ENCODE measurements at places on chromosomes 1 and 21.

GRCh38 chr1:41851589-41851988 is 67.1 kb downstream of the HIVEP3 start:
- no peak for DNase-seq

DNA sequence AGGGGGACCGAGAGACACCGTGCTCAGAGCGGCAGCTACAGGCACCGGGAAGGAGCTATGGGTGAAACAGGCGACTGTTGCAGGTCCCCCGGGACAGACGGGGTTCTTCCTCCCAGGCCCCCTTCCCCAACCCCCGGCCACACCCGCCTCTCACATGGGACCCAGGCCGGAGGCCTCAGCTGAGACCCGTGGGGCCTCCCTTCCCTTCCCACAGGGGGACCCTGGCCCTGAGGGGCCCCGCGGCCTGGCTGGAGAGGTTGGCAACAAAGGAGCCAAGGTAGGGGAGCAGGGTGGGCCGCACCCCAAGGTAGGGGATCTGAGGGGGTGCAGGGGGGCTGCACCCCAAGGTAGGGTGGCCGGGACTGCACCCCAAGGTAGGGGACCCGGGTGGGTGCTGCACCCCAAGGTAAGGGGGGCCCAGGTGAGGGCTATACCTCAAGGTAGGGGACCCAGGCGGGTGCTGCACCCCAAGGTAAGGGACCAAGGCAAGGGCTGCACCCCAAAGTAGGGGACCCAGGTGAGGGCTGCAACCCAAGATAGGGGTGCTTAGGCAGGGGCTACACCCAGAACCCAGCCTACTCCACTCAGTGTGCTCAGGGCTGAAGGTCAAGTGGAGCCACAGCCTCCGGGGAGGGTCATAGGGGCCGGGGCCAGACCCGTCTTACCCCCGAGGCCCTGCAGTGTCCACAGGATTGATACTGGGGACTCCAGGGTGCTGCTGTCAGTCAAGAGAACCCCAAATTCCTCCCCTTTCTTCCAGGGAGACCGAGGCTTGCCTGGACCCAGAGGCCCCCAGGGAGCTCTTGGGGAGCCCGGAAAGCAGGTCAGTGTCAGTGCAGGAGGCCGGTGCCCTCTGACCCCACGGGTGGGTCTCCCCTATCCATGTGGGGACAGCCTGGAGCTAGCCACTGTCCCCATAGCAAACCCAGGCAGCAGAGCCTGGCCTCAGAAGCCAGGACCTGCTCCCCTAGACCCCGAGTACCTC is 22.7 kb downstream of the COL6A2 start:
- DNase-seq: no peak

DNA sequence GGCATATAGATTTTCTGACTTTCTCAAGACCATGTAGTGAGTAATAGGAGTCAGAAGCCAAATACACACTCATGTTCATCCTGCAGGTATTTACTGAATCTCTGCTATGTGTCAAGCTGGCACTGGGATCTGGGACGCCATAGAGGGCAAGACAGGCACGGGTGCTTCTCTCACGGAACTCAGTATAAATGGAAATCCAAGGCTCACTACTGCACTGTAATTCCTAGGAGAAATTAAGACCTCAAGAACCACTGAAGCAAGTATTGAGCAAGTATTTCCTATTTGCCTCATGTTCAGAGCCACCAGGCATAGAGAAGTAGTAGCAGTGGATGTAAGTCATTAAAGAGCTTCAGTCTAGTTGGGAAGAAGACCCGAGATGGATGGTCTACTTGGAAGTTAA is 38.9 kb downstream of the EIF2D start:
- DNase-seq: no peak

DNA sequence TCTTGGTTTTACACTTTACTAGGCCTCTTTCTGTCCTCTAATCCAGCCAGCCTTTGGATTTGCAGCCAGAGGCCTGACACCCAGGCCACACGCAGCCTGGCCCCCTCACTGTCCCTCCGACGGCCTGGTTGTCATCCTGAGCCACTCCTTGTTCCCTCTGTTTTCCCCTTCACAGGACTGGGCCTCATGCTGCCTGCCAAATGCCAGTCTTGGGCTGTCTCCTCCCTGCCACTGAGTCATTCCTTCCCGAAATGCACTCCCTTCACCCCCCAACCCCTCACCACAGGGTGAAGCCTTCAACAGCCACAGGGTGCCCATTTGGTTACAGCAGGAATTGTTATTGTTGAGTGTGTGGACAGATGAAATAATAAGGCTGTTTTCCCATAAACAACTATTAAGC is 21.3 kb downstream of the ACOT11 start:
- no peak for DNase-seq

GRCh38 chr1:54095546-54096226 is 42.3 kb downstream of the TCEANC2 start:
- no peak for DNase-seq

DNA sequence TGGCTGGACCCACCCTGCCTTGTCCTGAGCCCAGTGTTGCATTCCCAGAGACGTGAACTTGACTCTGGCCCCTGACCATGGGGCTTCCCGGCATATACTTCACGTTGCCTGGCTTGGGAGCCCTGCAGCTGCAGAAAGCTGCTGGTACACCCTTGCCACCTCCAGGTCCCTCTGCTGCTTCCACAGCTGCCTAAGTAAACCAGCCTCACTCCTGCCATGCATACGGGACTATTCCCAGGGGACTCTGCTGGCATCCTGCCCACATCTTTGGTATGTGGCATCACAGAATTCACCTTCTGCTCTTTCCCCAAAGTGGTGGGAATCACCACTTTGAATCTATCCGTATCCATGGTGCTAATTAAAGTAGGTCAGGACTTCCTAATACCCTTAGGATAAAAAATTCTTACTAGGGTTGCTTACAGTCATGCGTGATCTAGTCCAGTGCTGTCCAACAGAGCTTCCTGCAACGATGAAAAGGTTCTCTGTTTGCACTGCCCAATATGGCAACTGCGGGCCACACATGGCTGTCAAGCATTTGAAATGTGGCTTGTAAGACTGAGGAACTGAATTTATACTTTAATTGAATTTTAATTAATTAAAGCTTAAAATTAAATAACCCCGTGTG is 203.0 kb downstream of the GRIK3 start:
- DNase-seq: no peak

DNA sequence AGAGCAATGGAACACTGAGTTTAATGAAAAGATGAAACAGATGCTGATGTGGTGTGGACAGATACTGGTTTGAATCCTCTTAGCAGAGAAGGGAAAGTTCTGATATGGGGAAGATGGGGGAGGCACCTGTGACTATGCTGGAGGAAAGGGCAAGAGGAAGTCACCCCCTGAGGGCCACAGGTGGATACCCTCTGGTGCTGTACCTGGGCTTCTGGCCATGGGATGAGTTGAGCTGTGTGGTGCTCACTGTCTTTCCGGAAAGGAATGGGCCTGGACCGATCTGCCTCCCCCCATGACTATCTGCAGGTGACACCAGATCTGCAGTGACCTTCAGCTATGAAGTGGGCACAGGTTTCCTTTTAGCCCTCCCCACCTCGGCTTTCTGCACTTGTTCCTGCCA is 52.4 kb downstream of the IER5 start:
- DNase-seq: no peak

- DNase-seq: no peak
These were observed 121.0 kb downstream of the MAGI3 start for GRCh38 chr1:113511269-113511668.

DNA sequence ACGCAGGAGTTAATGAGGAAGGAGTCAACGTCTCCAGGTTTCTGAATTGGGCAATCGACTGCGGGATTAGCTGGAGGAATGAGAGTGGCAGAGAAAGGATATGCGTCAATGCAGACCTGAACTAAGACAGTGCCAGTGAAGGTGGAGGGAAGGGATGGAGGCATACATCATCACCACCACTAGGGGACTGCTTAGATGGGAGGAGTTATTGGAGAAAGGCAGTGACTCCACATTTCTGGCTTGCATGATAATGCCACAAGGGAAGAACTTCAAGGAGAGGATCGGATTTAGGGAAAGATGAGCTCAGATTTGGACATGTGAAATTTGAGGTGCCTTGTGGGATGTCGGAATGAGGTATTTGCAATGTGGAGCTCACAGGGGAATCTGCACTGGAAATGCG is 17.5 kb downstream of the VASH2 start:
- DNase-seq: no peak

DNA sequence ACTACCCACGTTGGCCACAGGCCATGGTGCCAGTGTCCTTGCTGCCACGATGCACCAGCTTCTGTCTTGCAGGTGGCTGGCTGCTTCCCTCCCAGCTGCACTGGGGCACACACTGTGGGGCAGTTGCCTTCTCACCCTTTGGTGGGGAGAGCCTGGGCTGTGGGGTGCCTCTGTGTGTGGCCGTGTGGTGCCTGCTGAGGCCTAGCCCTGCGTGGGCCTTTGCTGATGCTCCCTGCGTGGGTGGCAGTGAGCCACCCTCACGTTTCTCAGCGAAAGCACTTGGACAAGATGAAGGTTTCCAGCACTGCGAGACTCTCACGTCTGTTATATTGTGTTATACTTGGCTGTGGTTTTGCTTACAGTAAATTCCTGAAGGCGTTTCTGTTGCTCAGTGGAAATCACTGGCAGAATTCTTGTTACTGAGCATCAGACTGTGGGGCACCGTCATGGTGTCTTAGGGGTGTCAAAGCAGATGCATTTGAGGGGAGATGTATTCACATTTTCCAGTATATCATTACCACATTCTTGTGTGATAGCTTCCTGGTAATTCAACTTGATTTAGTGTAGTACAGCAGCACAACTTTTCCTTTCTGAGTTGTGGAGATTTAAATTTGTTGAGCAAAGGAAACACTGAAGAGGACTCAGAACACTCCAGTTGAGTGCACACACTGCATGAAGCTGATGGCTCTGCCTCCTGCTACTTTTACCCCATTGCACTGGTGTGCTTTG is 124.7 kb downstream of the PCBP3 start:
- peak; percentile 36 for DNase-seq

- DNase-seq: no peak
These were observed 385.5 kb downstream of the SMYD3 start for GRCh38 chr1:246121533-246121932.

GRCh38 chr1:53061123-53061858 is 722 bp upstream of the PODN start:
- no peak for DNase-seq

DNA sequence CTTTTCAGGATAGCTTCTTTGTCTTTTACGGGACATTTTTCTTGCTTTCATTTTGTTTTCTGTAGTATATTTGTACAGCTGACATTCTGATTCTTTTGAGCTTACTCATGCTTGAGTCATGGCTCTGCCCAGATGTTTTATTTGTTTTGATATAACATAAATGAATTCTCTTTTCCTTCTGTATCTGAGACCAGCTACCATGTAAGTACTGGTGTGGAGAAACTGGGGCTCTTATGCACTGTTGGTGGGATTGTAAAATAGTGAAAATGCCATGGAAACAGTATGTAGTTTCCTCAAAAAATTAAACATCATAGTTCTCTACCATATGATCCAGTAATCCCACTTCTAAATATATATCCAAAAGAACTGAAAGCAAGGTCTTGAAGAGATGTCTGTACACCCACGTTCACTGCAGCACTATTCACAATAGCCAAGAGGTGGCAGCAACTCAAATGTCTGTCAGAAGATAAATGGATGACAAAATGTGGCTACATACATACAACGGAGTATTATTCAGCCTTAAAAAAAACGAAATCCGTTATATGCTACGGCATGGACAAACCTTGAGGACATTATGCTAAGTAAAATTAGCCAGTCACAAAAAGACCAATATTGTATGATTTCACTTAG is 61.4 kb downstream of the EIF2B3 start:
- no peak for DNase-seq

GRCh38 chr1:109928591-109929111 is 18.0 kb downstream of the CSF1 start:
- DNase-seq: no peak

DNA sequence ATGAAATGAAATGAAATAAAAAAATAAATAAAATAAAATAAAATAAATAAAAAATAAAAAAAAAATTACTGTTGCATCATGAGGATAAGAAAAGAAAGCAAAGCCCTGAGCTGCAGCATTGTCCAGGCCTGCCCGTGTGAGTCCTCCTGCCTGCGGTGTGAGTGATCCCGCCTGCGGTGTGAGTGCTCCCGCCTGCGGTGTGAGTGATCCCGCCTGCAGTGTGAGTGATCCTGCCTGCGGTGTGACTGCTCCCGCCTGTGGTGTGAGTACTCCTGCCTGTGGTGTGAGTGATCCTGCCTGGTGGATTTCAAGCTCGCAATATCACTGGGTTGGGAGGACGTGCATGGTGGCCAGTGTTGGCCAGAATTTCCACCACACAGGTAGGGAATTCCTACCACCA is 22.4 kb upstream of the PTTG1IP start:
- DNase-seq: no peak

GRCh38 chr1:13892671-13893325 is 192.8 kb downstream of the PRDM2 start:
- no peak for DNase-seq

DNA sequence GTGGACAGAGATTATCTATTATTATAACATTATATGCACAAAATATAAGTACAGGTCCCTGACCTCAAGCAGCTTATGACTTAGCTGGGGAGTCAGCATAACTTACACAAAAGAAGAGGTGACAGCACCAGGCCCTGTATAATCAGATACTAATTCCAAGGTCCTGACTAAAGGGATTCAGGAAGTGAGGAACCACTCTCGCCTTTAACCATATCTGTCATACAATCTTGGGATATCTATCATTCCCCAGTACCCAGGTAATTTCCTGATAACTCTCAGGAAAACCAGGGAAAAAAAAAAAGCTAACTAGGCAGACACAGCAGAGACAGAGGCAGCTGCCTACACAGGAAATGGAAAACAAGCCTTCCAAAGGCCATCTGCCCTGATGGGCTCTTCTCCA is 78.5 kb upstream of the CAMK1G start:
- no peak for DNase-seq

GRCh38 chr1:171954361-171954760 is 113.1 kb downstream of the DNM3 start:
- no peak for DNase-seq

- DNase-seq: no peak
These were observed 588.3 kb downstream of the LMO4 start for GRCh38 chr1:87916965-87917364.

GRCh38 chr1:34312359-34312758 is 135.7 kb downstream of the C1orf94 start:
- no peak for DNase-seq

DNA sequence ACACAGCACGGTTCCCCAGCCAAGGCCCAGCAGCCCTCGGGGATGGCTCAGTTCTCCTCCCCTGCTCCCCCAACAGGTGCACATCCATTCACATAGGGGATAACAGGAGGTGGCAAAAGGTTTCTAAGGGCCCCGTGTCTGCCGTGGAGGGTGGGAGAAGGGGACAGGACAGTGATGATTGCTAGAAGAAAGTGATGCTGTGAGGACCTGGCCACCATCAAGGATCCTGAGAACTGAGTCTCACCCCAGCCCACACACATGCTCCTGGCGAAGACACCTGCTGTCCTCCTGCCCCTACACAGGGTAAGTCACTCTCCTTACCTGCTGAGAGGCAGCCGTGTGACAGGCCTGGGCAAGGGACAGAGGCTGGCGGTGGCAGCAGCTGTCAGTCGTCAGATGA is 54.5 kb downstream of the GNG4 start:
- no peak for DNase-seq

Data from activated naive CD4-positive, alpha-beta T cell treated with Interleukin-2 at 50 U/mL for 16 hours (primary cell).